Activated naive CD4-positive, alpha-beta T cell treated with anti-CD3 and anti-CD28 coated beads, Interleukin-2, amount 50 U/mL, for 72 hours (primary cell): ENCODE measurements at places on chromosomes 7 and 10.

- DNase-seq = no peak
These were observed 39.1 kb downstream of the VWC2 start for GRCh38 chr7:49812534-49812933.

- peak; percentile 76 for DNase-seq
These were observed 54.3 kb upstream of the KDM7A start for GRCh38 chr7:140230861-140231770.

DNA sequence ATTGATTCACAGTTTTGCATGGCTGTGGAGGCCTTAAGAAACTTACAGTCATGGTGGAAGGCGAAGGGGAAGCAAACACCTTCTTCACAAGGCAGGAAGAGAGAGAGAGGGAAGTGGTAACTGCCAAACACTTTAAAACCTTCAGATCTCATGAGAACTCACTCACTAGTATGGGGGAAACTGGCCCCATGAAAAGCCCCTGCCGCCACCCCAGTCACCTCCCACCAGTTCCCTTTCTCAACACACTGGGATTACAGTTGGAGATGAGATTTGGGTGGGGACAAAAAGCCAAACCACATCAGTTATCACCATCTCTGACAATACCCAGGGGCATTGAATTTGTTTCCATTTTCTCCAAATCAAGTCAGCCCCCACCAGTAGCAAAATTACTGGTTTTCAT, 740.4 kb downstream of the GATA3 start:
- no peak for DNase-seq

DNA sequence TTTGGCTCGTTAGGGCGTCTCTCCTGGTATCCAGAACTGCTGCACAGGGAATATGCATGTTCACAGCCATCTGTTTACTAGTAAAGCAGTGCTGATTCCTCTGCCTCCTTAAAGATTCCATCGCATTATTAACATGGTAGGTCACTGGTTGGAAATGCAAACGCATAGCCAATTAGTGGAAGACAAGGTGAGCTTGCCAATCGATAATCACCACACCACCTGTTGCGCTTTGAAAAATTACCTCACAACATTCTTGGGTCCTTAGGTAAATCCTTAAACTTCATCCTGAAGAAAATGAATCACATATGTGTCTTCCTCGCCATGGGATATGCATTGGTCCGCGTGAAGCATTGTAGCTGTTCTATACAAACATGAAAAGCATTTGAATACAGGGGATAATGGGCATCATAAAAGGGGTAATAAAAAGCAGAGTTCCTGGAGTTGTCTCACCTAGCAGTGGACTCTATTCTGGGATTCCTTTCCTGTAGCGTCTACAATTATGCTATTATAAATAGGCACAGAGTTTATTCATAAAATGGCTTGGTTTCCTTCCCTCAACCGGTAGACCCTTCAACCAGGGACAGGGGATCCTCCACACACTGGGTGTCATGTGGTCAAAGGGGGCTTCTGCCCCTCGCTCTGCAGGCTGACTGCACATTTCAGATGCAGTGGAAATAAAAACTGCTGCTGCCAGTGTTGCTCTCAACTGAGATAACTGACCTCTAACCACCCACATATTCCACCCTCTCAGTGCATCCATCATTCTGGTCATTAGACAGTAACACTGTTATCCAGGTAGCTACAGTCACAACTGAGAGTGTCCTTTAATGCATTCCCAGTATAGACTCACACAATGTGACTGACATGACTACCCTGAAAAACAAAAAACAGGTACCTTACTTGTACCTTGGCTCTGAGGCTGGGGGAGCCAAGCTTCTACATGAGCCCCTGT, 389.2 kb upstream of the NFE2L3 start:
- DNase-seq = no peak

DNA sequence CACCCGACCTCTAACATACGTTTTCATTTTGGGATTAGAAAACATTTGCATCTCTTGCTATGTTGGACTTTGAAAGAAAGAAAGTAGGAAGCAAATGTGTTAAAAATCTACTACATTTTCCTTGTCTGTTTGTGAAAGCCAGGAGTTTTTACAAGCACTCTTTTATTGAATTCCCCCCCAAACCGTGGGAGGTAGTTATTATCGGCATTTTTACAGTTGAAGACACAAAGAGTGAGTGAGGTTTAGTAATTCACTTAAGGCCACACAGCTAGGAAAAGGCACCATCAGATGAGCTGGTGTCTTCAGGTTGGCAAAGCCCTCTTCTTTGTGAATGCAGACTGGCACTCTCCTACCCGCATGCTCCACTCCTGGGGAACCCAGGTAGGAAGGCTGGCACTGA, 23.5 kb upstream of the SFMBT2 start:
- no peak for DNase-seq

- DNase-seq = peak; percentile 81
These were observed 11.9 kb downstream of the SSC4D start for GRCh38 chr7:76397409-76398183.

- no peak for DNase-seq
These were observed 23.5 kb downstream of the TRPV5 start for GRCh38 chr7:142910031-142910433.

DNA sequence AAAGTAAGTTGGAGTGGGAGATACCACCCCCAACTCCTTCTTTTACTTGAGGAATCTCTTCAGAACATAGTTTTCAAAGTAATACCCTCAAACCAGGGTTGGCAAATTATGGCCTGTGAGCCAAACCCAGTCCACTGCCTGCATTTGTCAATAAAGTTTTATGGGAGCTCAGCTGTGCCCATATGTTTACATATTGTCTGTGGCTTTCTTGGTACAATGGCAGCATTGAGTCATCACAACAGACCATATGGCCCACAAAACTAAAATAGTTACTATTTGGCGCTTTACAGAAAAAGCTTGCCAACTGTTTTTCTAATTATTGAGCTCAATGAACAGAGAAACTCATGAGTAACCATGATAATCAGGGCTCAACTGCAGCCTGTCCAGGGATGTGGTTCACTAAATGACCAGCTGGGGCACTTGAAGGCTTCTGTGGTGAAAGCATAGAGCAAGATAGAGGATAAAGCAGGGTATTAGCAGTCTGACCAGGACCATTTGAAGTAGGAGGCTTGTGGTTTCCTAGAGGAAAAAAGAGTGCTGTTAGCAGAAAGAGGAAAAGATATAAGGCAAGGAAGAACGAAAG, 196.0 kb upstream of the GRB10 start:
- no peak for DNase-seq

DNA sequence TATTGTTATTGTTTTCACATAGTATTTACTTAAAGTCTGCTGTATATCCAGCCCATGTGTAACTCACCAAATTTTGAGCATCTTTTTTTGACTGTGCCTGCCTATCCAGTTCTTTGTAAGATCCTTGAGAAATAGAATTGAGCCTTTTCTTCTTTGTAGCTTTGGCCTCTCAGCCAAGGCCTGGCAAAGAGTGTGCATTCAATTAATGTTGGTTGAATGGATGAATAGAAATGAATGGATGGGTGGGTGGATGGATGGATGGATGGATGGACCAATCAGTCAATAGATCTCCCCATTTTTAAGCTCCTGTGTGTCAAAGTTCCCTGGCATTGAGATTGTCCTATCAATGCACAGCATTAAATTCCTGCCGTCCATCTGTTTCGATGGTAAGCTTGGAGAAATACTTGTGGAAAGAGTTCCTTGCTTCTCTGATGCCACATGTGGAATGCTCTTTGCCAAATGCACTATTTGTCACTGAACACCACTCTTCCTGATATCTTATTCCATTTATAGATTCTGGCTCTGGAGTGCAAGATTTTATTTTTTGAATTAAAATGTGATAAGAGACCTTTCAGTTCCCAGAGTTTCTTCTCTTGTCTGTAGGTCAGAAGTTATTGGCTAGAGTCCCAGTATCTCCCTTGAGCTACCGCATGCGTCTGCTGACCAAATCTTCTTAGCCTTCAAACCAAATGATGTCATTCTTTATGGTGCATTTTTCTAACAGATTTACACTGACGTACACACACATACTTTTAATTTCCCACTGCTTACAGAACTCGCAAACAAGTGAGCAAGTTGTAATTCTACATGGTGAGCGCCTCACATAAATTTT, 20.7 kb upstream of the ADRB1 start:
- no peak for DNase-seq

DNA sequence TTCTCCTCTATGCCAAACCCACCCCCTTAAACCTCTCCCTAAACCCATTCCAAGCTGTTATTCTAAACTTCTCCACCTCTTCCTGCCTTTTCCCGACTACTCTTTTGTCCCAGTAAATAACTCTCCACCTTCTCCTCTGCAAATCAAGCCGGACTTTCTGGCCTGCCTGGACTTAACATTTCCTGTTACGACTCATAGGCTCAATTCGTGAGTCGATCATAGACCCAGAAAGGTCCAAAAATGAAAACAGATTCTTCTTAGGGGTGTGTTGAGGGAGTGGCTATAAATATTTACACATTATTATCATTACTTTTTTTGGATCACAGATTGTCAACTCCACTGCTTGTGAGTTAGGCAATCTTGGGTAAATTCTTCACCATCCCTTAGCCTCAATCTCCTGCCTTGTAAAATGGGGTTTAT, 59.0 kb upstream of the HABP2 start:
- DNase-seq = no peak
